ENCODE measurements at places on chromosomes 6 and 20.

DNA sequence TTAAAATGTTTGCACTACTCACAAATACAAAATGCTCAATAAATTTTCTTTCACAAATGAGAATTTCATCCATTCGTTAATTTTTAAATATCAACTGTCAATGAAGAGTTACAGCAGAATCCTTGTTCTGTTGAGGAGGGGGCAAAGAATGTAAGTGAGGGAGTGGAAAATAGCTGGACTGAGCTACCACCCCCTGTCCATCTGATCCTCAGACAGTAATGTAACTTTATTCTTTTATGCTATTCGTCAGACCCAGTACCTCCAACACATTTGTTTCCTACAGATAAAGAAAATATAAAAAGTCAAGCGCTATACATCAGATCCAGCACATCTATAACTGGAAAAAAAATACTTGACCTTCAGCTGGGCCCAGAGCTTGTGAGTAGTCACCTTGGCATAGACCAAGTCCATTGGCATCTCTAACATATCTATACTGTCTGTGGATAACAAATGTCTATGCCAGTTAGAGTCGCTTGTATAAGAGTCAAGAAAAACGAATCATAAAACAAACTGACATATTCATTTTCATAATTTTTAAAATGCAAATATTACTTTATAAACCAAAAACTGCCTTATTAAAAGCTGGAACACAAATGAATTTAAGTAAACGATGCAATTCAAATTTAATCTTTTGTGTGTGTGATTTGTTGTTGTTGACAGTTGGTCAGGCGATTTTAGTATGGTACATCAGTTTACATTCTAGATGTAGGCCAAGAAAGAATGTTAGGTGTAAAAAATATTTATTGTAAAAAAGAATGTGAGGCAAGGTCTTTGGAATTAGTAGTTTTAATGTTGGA, 57.2 kb upstream of the HFE start:
- no peak for DNase-seq

GRCh38 chr6:136749359-136749997, 42.8 kb downstream of the MAP3K5 start:
- no peak for DNase-seq

GRCh38 chr6:103872233-103872632, 987.5 kb downstream of the HACE1 start:
- DNase-seq = no peak

- DNase-seq = no peak
Measured at GRCh38 chr6:166872531-166873009, 83.8 kb downstream of the RNASET2 start.

DNA sequence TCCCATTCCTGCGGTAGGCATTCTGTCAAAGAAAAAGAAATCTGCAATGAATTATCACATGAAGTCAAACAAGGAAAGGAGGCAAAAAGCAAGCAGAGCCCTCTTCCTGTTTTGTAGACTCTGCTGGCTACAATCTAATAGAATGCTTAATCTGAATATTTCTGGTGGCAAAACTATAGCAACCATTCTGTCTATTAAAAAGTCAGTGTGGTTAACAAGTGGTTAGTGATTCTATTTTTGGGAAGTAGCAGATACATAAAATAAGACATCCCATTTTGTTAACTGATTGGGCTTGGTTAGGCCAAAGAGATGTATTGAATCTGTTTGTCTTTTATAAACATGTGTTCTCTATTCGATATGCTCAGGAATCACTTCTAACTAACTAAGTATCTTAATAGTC, 442.3 kb downstream of the CDC5L start:
- no peak for DNase-seq

DNA sequence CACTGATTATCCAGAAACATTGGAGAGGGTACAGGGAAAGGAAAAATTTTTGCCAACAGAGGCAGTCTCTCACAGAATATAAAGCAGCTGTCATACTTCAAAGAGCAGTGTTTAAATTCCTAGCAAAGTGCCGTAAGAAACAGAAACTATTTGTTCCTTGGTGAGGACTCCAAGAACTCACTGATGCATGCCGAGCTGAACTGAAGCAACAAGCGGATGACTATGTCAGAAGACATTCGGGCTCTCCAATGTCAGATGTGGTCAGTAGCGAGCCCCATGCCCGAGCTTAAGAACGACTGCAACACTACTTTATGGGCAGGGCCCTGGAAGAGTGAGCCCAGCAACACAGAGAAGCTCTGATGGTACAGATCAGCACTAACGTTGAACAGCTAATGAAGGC, 54.7 kb downstream of the OR2B6 start:
- no peak for DNase-seq
